Small intestine (tissue), 16 donors: ENCODE measurements at places on chromosomes 2 and 18.
A peak's percentile ranks its signal among the peaks of the same experiment; 100 is the strongest.

DNA sequence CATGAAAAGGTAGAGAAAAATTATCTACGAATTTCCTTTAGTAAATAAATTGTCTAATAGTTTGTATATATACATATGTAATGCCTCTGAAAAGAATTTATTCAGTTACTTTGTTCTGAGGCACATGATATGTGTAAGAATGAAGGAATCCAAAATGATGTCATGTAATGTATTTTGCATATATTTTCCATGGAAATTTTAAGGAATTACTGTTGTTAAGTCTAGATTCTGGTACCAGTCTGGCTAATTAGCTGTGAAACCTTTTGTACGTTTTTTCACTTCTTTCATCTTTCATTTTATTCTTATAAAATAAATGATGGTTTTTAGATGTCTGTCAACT is 12.3 kb downstream of the YIPF4 start:
- peaks cover 4% of the 10 kb centered on the region for H3K36me3 ChIP-seq
- no peak overlapping the region for H3K27ac ChIP-seq
- no peaks in the 10 kb centered on the region for H3K27me3 ChIP-seq
- H3K4me1 ChIP-seq: no peaks in the 10 kb centered on the region
- H3K4me3 ChIP-seq: no peak overlapping the region
- no peak for DNase-seq

DNA sequence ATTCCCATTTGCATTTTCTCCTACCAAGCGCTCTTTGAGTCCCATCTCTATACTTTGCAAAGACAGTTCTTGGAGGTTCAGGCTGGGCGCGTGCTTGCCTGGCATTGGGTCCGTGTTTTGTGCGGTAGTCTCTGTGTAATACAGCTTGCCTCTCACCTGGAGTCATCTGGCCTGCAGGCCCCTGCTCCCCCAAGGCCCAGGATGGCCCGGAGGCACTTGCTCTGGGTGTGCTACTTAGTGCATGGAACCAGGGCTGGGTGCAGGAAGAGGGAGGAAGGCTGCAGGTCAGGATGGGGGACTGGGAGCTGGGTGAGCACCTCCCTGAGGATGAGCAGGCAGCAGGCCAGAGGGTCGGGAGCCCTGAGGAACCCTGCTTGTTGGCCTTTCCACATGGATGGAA is 220.9 kb downstream of the LDLRAD4 start:
- no peaks in the 10 kb centered on the region for H3K4me1 ChIP-seq
- H3K36me3 ChIP-seq: no peaks in the 10 kb centered on the region
- DNase-seq: no peak
- H3K27ac ChIP-seq: no peak overlapping the region
- no peaks in the 10 kb centered on the region for H3K27me3 ChIP-seq

DNA sequence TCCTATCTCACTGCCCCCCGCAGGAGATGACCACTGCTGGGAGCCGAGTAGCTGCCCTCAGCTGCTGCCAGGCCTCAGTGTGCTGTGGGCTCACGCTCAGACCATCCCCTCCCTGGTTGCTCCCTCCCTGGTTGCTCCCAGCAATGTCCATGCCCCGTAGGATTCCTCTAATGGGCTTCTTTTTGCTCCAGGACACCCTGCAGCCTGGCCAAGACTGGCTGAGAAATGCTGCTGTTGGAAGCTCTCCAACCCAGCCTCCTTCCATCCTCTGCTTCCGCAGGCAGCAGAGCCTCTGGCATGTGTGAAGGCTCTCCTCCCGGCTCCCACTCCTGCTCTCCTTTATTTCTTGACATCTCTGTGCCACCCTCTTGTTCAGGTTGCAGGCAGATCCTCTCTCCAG is 48.6 kb downstream of the SOX11 start:
- no peaks in the 10 kb centered on the region for H3K36me3 ChIP-seq
- H3K4me1 ChIP-seq: no peaks in the 10 kb centered on the region
- no peak overlapping the region for H3K4me3 ChIP-seq
- H3K27me3 ChIP-seq: no peaks in the 10 kb centered on the region
- H3K27ac ChIP-seq: no peak overlapping the region
- no peak for DNase-seq

DNA sequence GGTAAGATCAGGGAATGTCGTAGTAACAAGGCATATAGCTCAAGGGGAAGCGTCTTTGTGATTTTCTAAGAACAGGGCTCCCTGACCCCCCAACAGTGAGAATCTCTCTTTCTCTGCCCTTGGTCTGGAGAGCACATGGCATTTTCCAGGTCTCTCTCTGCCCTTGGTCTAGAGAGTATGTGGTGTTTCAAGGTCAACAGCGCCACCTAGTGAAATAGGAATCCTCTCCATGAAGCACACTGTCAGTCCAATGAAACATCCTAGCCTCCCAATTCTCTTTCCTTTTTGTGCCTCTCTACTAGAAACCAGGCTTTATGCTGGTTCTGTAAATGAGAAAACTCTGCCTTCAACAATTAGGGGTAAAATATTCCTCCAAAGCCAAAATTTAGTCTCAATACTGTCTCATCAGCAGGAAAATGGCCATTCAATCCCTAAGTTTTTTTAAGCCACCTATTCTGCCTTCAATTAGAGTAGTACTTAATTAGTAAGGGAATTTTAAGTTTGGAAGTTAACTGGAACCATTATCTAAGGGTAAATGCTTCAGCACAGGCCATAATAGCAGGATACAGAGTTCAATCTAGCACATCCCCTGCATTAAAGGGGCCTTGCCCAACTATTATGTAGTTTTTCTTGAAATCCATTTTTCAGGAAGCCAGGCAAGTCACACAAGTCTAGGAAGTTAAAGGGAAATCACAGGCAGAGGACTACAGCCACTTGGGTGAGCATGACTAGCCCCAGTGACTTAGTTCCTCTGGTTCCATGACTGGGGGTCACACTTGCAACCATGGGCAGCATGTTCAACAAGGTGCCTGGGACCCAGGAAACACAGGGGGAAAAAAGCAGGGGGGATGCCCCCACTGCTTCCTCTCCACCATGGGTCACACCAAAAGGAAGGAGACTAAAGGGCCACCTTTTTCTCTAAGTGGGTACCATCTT is 12.4 kb downstream of the DYM start:
- H3K4me3 ChIP-seq: no peak overlapping the region
- no peak overlapping the region for H3K27ac ChIP-seq
- H3K4me1 ChIP-seq: no peaks in the 10 kb centered on the region
- no peaks in the 10 kb centered on the region for H3K27me3 ChIP-seq
- peaks cover 5% of the 10 kb centered on the region for H3K36me3 ChIP-seq

- no peaks in the 10 kb centered on the region for H3K4me1 ChIP-seq
- no peak overlapping the region for H3K27ac ChIP-seq
- no peaks in the 10 kb centered on the region for H3K36me3 ChIP-seq
- H3K27me3 ChIP-seq: no peaks in the 10 kb centered on the region
Observed at GRCh38 chr2:32058130-32058529, 5.2 kb upstream of the SPAST start.

- H3K4me1 ChIP-seq: no peaks in the 10 kb centered on the region
- DNase-seq: no peak
- peaks cover under 1% of the 10 kb centered on the region for H3K27me3 ChIP-seq
Observed at GRCh38 chr2:238632181-238633060, 205.7 kb downstream of the ASB1 start.

GRCh38 chr2:194257095-194257494 is 1399.9 kb upstream of the SLC39A10 start:
- H3K4me1 ChIP-seq: no peaks in the 10 kb centered on the region
- no peaks in the 10 kb centered on the region for H3K27me3 ChIP-seq
- H3K27ac ChIP-seq: no peak overlapping the region
- no peak overlapping the region for H3K4me3 ChIP-seq
- H3K36me3 ChIP-seq: no peaks in the 10 kb centered on the region
- no peak for DNase-seq

DNA sequence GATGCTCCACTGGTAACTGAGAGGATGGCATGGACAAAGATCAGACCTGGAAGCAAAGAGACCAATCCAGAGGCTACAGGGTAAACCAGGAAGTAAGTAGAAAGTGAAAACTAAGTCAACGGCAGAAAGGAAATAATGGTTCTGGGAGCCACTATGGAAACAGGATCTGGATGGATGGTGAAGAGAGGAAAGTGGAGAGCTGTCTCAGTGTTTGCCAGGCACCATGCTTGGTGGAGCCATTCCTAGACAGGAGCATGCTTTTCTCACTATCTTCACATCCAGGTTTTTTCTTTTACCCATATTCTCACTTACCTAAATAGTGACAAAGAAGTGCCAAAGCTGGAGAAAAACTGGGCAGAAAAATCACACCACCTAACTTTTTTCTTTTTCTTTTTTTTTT is 22.2 kb downstream of the ZNF521 start:
- H3K27me3 ChIP-seq: no peaks in the 10 kb centered on the region
- H3K36me3 ChIP-seq: no peaks in the 10 kb centered on the region
- DNase-seq: no peak

DNA sequence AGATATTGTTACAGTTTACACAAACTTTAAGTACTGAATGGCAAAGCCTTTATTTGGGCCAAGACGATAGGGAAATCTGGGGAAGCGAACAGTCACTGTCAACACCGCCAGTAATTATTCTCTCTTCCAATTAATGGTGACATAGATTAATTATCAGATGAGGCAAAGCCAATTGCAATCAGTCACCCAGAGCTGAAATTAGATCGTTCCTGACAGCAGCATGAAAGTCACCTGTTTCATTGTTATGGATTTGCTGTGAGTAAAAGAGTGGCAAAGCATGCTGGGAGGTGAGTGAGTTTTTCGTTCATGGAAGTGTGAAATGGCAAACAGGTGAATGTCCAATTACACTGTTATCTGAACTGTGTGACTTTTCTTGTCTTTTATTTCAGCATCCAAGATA is 164.8 kb upstream of the KLHL14 start:
- H3K4me1 ChIP-seq: no peaks in the 10 kb centered on the region
- no peak overlapping the region for H3K4me3 ChIP-seq
- no peaks in the 10 kb centered on the region for H3K36me3 ChIP-seq

DNA sequence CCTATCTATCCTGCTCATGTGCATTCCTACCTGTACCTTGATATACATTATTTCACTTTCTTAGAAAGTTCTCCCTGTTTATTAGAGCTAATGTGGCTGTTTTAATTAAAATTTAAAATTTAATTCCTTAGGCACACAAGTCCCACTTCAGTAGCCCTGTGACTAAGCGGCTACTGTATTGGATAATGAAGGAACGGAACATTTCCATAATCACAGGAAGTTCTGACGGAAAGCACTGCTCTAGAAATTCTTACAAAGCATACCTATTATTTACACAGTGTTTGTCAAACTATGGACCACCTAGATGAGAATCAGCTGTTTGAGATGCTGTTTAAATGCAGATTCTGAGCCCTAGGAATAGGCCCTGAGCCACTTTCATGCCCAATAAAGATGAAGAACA is 13.2 kb downstream of the GREB1L start:
- H3K27me3 ChIP-seq: no peaks in the 10 kb centered on the region
- DNase-seq: no peak
- no peak overlapping the region for H3K4me3 ChIP-seq
- no peaks in the 10 kb centered on the region for H3K36me3 ChIP-seq
- no peaks in the 10 kb centered on the region for H3K4me1 ChIP-seq
- no peak overlapping the region for H3K27ac ChIP-seq

GRCh38 chr2:21098294-21098693 is 25.5 kb upstream of the TDRD15 start:
- H3K4me1 ChIP-seq: peaks cover 45% of the 10 kb centered on the region
- no peak overlapping the region for H3K4me3 ChIP-seq
- H3K27ac ChIP-seq: peak overlapping the region; percentile 87
- DNase-seq: peak; percentile 24
- H3K27me3 ChIP-seq: no peaks in the 10 kb centered on the region

DNA sequence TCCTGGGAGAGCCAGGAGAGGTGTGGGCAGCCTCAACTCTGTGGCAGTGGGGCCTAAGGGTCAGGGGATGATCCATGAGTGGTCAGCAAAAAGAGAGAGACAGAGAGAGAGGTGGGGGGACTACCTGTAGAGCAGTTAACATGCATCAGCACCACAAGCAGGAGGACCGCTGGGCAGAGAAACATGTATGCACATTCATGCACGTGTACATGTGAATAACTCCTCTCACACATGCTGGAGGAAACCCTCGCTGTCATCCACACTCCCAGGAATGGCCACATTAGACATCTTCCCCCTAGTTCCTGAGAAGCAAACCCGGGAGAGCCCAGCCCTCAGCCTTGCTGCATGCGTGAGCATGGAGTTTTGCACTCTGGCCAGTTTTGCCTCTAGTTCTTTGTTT is 166.1 kb downstream of the SMAD7 start:
- no peak overlapping the region for H3K4me3 ChIP-seq
- no peaks in the 10 kb centered on the region for H3K36me3 ChIP-seq
- peaks cover 15% of the 10 kb centered on the region for H3K4me1 ChIP-seq
- no peaks in the 10 kb centered on the region for H3K27me3 ChIP-seq

GRCh38 chr2:60486067-60486466 is 67.4 kb downstream of the BCL11A start:
- no peak for DNase-seq
- no peaks in the 10 kb centered on the region for H3K36me3 ChIP-seq
- no peak overlapping the region for H3K4me3 ChIP-seq
- no peak overlapping the region for H3K27ac ChIP-seq
- H3K4me1 ChIP-seq: peaks cover 1% of the 10 kb centered on the region

GRCh38 chr2:223797811-223798721 is 39.3 kb downstream of the AP1S3 start:
- DNase-seq: peak; percentile 40
- no peak overlapping the region for H3K4me3 ChIP-seq
- H3K27ac ChIP-seq: no peak overlapping the region
- no peaks in the 10 kb centered on the region for H3K36me3 ChIP-seq
- no peaks in the 10 kb centered on the region for H3K27me3 ChIP-seq

GRCh38 chr2:11919953-11920352 is 173.5 kb downstream of the LPIN1 start:
- H3K27ac ChIP-seq: no peak overlapping the region
- H3K27me3 ChIP-seq: no peaks in the 10 kb centered on the region

DNA sequence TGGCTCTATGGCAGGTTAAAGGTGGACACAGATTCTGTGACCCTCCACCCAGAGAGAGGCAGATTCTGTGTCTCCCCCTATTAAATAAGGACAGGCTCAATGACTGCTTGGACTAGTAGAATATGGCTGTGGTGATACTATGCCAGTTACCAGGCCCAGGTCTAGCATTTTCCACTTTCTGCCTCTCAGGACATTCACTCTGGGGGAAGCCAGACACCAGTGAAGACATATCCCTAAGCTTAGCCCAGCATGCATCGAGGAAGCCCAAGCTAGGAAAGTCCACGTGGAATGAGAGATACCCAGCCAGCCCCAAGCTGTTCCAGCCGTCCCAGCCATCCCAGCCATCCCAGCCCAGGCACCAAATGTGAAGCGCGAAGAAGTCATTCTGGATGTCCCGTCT is 40.3 kb downstream of the ST6GAL2 start:
- H3K27ac ChIP-seq: no peak overlapping the region
- H3K4me3 ChIP-seq: no peak overlapping the region
- no peaks in the 10 kb centered on the region for H3K4me1 ChIP-seq
- H3K36me3 ChIP-seq: no peaks in the 10 kb centered on the region
- DNase-seq: no peak
- no peaks in the 10 kb centered on the region for H3K27me3 ChIP-seq

DNA sequence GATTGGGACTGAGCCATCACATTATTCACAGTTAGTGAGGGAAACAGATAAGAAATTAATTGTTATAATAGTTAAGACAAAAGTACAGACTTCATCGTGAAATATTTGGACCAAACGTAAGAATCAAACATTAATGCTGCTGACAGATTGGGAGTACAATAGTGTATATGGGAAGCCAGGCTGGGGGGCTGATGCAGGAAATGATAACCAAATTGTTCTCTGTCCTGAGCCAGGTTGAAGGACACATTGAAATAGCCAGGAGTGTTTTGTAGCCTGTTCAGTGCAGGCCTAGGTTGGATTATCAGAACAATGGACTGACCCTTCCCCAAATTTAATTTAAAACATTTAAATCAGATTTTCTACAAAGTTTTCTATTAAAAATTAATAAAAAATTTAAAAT is 203.2 kb downstream of the BABAM2 start:
- H3K36me3 ChIP-seq: no peaks in the 10 kb centered on the region
- no peak for DNase-seq
